ENCODE measurements at places on chromosomes 2 and 18. TPM values are rescaled to one million over a fixed set of nuclear protein-coding genes. Genes with fewer than 3 reads are reported as not detected.

- DNase-seq, result no peak
- no peaks in the 10 kb centered on the region for H3K27me3 ChIP-seq
- no peaks in the 10 kb centered on the region for H3K4me1 ChIP-seq
- no peak overlapping the region for H3K4me3 ChIP-seq
- H3K36me3 ChIP-seq, result no peaks in the 10 kb centered on the region
Measured at GRCh38 chr2:181828122-181828705, 63.3 kb upstream of the ITPRID2 start.

- no peak for DNase-seq
- H3K4me1 ChIP-seq, result no peaks in the 10 kb centered on the region
Measured at GRCh38 chr2:79129804-79130203, 9.5 kb downstream of the REG1A start.

The CD207 gene
- total RNA-seq, result 0.71 TPM

- peaks cover 3% of the 10 kb centered on the region for H3K4me1 ChIP-seq
- H3K27ac ChIP-seq, result no peak overlapping the region
- no peak for DNase-seq
- no peaks in the 10 kb centered on the region for H3K36me3 ChIP-seq
- no peak overlapping the region for H3K4me3 ChIP-seq
Measured at GRCh38 chr2:44796771-44797170, 144.7 kb upstream of the SIX3 start.

DNA sequence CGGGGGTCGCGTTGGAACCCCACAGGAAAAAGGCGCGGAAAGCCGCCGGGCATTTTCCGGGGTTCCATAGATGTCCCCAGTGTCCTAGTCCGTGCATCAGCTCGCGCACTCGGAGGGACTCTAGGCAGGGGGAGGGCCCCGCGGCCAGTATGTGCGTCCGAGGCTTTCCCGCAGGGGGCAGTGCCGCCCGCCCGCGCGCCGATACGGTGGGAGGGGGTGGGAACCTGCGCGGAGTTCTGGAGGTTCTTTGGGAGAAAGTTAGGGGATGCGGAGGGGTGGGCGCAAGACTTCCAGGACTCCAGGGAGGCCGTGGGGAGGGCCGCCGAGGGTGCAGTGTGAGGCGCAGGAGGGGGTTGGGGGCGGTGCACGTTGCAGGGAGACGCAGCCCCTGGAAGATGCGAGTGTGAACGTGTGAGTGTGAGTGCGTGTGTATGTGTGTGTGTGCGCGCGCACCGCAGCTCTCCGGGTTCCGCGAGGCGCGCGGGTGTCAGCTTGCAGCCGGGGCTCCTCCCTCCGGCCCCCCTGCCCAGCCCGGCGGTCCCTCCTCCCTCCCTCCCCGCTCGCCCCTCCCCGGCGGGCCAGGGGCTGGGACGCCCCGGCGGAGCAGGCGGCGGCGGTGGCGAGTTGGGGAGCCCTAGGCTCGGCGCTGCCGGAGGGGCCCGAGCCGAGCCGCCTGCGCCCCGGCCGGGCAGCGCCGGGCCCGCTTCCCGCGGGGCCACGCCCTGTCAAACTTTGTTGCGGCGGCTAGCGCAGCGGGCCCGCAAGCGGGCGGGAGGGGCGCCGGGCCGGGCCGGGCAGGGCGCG lies at the start of gene TCF7L1:
Gene TCF7L1 (plus strand): TSS at position 559 of the 804 bp plus-strand sequence. CDS start 293 bp downstream, outside the sequence.
- H3K4me1 ChIP-seq, result peaks cover 40% of the 10 kb centered on the region
- H3K27ac ChIP-seq, result peak within 1 kb of the TSS; percentile 83
- no peaks in the 10 kb centered on the region for H3K27me3 ChIP-seq
- no peaks in the 10 kb centered on the region for H3K36me3 ChIP-seq

GRCh38 chr2:95077861-95078603 lies 43.6 kb downstream of the MRPS5 start:
- H3K27ac ChIP-seq, result no peak overlapping the region
- no peak overlapping the region for H3K4me3 ChIP-seq
- no peaks in the 10 kb centered on the region for H3K27me3 ChIP-seq
- peaks cover 2% of the 10 kb centered on the region for H3K4me1 ChIP-seq
- DNase-seq, result no peak

- H3K27ac ChIP-seq, result no peak overlapping the region
- no peak overlapping the region for H3K4me3 ChIP-seq
- H3K27me3 ChIP-seq, result no peaks in the 10 kb centered on the region
- no peaks in the 10 kb centered on the region for H3K4me1 ChIP-seq
- peak; percentile 14 for DNase-seq
- no peaks in the 10 kb centered on the region for H3K36me3 ChIP-seq
Measured at GRCh38 chr2:11651856-11652548, 18.0 kb downstream of the NTSR2 start.

The VSNL1 gene
- 0.36 TPM for total RNA-seq

DNA sequence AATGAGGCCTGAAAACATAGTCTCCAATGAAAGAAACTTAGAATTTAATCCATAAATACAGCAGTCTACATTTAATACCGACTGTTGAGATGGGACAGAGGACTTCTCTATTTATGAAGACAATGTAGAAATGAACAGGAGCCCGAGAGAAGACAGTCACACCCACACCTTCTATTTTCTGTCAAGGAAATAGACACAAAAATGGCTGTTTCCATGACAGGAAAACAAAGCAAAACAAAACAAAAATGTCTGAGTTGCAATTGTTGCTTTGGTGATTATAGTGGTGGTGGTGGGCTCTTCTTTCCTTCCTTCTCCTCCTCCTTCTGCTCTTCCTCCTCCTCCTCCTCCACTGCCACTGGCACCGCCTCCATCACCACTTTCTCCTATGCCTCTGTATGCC lies 72.3 kb upstream of the CCDC68 start:
- H3K4me1 ChIP-seq, result no peaks in the 10 kb centered on the region
- H3K36me3 ChIP-seq, result no peaks in the 10 kb centered on the region
- H3K27me3 ChIP-seq, result no peaks in the 10 kb centered on the region
- no peak for DNase-seq
- H3K4me3 ChIP-seq, result no peak overlapping the region
- no peak overlapping the region for H3K27ac ChIP-seq

The CLEC4F gene
- not detected for total RNA-seq

DNA sequence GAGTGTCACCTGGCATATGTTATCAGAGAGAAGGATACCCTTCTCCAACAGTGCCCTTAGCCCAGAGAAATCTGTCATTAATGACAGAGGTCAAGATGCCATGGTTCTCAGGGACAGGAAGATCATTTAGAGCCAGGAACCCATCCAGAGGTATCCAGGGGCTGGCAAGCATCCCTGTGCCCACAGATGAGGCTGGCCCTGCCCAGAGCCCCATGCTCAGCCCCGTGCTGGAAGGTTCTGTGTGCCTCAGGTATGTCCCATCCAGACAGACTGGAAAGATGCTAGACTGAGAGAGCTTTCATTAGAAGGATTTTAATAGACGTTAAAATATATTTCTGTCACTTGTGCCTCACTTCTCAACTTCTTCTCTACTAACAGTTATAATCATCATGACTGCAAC lies 8.2 kb upstream of the TUBB6 start:
- H3K4me3 ChIP-seq, result no peak overlapping the region
- no peaks in the 10 kb centered on the region for H3K36me3 ChIP-seq
- peaks cover 4% of the 10 kb centered on the region for H3K4me1 ChIP-seq
- no peak for DNase-seq
- H3K27ac ChIP-seq, result no peak overlapping the region
- H3K27me3 ChIP-seq, result no peaks in the 10 kb centered on the region

The MAL gene
- total RNA-seq, result 11.1 TPM

The RNF152 gene
- total RNA-seq, result 11.5 TPM

The TRIB2 gene
- total RNA-seq, result 34.2 TPM

The CFAP221 gene
- total RNA-seq, result not detected

GRCh38 chr2:149353421-149353820 lies 23.0 kb downstream of the LYPD6 start:
- no peak for DNase-seq
- no peaks in the 10 kb centered on the region for H3K4me1 ChIP-seq
- H3K27ac ChIP-seq, result no peak overlapping the region
- no peak overlapping the region for H3K4me3 ChIP-seq
- H3K36me3 ChIP-seq, result no peaks in the 10 kb centered on the region

DNA sequence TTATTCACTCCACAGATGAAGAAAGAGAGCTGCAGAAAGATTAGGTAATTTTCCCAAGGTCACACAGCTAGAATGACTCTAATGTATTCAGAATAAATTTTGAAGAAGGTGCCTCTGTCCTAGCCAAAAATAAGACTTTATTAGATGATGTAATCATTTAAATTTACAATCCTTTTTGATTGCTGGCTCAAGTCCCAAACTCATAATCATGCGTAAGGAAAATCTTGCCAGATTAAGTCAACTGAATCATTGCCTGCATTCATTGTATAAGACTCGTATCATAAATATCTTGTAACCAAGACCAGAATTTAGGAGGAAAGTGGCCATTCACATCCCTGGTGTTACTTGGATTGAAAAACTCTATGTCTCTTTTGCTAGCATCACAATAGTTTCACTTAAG lies 53.1 kb upstream of the STK39 start:
- H3K4me1 ChIP-seq, result no peaks in the 10 kb centered on the region
- no peaks in the 10 kb centered on the region for H3K36me3 ChIP-seq
- no peak overlapping the region for H3K4me3 ChIP-seq
- no peaks in the 10 kb centered on the region for H3K27me3 ChIP-seq

The GATA6 gene
- total RNA-seq, result 2.5 TPM
